ENCODE measurements at places on chromosomes 7 and 10. TPM values are rescaled to one million over a fixed set of nuclear protein-coding genes. Genes with fewer than 3 reads are reported as not detected.

Gene MKI67
- 0.89 TPM for total RNA-seq

Gene CPA2
- not detected for total RNA-seq

Gene SFXN2
- total RNA-seq: 2.4 TPM

Gene KCNIP2
- 0.59 TPM for total RNA-seq

Gene SLC39A12
- not detected for total RNA-seq
